ENCODE measurements at places on chromosomes 13 and 19.
A peak's percentile ranks its signal among the peaks of the same experiment; 100 is the strongest.

DNA sequence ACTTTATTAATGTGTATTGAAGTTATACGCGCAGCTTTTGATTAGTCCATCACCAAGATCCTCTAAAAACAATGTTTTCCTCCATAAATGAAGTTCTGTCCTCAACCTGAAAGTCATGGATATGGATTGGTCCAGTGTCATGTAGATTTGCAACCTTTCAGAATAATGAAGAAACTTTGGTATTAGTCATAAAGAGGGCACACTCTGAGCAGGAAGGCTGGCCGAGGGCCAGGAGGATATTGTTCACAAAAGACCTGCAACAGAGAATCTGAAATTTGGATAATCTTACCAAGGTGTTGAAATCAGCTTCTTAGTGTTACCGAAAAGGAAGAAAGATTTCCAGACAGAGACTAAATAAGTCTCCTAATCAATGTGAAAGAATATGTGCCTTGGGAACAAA lies 20.7 kb downstream of the CLDN10 start:
- peak; percentile 26 for DNase-seq

DNA sequence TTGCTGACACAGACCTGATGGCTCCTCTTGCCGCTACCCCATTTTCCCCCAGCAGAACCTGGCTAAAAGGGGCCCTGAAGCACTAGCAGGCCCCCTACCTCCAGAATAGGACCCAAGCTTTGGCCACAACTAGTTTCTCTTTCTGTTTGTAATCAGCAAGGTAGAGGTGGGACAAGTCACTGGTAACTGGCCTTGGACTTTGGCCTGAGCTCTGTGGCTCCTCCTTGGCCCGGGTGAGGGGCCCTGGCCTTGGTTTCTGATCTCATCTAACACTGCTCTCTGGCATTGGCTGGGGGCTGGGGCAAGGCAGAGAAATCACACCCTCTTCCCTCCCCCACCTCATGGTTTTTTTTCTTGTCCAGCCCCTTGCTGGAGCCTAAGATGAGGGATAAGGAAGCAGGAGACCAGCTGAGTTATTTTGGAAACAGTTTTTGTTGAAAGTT lies 2.1 kb downstream of the CALM3 start:
- no peak for DNase-seq

GRCh38 chr13:40275155-40275554 lies 391.3 kb downstream of the FOXO1 start:
- no peak for DNase-seq

- peak; percentile 100 for DNase-seq
Observed at GRCh38 chr19:2540646-2541454, 64.9 kb downstream of the GADD45B start.

DNA sequence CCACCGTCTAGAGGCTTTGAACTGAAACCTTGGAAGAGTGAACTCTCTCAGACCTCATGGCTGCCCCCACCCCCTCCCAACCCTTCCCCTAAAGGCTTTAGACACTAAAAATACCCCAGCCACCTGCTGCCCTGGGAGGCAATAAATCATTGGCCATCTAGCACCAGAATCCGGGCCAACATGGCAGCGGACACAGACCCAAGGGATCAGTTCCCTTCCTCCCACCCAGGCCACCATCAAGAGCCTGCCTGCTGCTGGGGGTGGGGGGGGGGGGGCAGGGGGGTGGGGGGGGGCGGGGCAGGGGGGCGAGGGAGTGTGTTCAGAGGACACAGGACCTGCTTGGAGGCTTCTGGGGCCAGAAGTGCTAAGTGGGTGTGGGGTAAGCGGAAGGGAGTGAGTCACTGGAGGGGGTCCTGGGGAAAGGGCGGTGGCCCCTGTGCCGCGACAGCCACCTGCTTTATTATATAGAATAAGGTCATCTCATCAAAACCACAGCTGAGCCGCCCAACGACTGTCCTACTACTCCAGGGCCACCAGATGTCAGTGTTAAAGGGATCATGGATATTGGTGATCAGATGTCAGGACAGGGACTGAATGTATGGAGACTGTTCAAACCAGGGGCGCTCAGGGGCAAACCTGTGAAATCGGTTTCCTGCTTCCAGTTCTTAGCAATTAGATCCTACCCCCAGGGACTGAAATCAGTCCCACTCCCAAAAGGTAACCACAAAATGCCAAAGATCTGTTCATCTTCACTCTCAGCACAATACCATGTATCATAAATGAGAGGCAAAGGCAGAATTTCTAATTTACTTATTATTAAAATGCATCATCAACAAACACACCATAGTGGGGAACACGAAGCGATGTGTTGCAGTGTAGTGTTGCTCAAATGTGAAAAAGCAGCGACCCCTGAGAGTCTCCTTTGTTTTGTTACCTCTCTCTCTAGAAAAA lies 24.3 kb downstream of the ARL11 start:
- DNase-seq, result peak; percentile 54

Measured in EL (cell line).